ENCODE measurements at places on chromosomes 11 and 22.

GRCh38 chr11:70352100-70352499 is 46.2 kb upstream of the CTTN start:
- DNase-seq, result no peak

DNA sequence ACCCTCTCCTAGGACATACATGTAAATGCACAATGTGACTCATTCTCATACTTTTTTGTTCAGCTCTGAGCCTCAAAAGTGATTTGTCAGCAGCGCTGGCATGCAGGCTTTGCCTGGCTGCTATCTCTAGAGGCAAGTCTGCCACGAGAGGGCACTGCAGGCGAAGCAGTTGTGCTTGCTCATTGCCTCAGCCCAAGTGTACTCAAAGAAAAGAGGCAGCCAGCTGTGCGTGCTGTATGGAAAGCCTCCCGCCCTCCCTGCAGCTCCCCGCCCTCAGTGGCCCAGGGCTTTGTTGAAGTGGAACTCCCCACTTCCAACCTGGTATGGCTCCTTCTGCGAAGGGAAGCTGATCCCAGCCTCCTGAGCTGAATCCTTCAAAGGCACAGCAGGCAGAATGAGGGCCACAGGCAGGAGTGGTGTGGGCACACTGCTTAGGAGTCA is 16.3 kb downstream of the SDHAF2 start:
- peak; percentile 96 for DNase-seq

GRCh38 chr11:92907671-92908070 is 61.8 kb upstream of the MTNR1B start:
- DNase-seq, result no peak

DNA sequence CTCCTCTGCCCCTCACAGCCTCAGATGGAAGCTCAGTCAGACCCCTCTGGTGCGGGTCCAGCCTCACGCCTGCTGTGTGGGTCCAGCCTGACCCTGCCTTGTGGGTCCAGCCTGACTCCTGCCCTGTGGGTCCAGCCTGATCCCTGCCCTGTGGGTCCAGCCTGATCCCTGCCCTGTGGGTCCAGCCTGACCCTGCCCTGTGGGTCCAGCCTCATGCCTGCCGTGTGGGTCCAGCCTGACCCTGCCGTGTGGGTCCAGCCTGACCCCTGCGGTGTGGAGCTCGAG is 445.3 kb downstream of the BRD1 start:
- no peak for DNase-seq

GRCh38 chr11:5684036-5684645 is 733 bp downstream of the TRIM5 start:
- DNase-seq, result peak; percentile 10

GRCh38 chr22:40345815-40346184 is 500 bp upstream of the ADSL start:
- DNase-seq, result peak; percentile 39

DNA sequence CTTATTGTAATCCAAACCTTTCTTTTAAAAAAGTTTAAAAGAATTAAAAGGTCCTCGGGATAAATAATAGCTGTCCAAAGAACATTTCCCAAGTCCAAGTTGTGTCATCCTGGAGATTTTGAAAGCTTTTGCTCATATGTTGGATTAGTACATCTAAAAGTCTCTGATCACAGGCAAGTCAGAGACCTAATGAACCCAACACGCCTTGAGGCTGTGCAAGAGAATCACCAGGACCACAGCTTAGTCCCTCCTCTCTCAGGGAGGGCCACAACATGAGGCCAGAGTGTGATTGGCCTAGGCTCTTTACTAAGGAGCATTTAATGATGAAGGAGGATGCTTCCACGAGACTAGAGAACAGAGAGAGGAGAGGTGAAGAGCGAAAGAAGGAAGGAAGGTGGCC is 98.7 kb upstream of the OR5AK2 start:
- no peak for DNase-seq

DNA sequence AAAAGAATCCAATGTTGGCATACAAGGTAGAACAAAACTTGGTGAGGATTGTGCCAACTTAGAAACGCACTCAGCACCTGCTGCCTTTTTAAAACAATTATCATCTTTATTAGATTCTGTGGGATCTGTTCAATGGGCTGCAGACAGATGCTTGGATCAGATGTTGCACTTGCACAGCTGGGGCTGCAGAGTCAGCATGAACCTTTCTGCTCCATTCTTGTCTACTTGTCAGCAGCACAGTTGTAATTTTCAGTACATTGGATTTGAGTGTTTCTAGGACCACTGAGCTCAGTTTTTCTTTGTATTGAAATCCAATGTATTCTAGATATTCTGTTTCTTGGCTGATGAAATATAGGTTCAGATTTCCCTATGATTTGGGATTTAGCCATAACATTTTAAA is 164.5 kb downstream of the LUZP2 start:
- no peak for DNase-seq

DNA sequence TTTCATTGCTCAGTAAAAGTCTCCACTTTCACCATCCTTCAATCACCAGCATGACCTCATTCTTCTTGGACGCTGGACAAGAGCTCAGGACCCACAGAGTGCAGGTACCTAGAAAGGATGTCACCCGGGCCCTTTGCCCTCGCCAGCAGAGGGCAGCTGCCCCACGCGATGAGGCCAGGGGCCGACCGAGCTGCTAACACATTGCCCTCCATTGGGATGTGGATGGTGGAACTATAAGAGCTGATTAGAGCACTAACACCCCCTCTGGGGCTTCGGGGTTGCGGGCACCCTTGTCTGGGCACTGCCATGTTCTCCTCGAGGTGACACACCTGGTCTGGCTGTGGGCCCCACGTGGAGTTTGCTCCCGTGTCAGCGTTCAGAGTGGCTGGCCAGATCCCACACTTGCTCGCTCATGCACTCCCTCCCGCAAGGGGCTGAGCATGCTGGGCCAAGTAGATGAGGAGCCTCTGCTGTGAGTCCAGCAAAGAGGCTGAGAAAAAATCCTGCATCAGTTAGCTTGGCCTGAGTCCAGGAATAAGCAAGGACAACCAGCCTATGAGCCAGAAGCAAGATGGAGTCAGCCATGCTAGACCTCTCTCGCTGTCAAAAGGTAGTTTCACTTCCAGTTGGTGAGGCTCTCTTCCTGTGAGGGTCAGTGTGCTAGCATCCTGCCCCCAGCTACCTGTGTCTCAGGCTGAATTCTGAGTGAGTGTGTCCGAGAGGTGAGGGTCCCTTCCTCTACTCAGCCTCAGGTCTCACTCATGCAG is 9.8 kb downstream of the KRTAP5-6 start:
- peak; percentile 3 for DNase-seq

DNA sequence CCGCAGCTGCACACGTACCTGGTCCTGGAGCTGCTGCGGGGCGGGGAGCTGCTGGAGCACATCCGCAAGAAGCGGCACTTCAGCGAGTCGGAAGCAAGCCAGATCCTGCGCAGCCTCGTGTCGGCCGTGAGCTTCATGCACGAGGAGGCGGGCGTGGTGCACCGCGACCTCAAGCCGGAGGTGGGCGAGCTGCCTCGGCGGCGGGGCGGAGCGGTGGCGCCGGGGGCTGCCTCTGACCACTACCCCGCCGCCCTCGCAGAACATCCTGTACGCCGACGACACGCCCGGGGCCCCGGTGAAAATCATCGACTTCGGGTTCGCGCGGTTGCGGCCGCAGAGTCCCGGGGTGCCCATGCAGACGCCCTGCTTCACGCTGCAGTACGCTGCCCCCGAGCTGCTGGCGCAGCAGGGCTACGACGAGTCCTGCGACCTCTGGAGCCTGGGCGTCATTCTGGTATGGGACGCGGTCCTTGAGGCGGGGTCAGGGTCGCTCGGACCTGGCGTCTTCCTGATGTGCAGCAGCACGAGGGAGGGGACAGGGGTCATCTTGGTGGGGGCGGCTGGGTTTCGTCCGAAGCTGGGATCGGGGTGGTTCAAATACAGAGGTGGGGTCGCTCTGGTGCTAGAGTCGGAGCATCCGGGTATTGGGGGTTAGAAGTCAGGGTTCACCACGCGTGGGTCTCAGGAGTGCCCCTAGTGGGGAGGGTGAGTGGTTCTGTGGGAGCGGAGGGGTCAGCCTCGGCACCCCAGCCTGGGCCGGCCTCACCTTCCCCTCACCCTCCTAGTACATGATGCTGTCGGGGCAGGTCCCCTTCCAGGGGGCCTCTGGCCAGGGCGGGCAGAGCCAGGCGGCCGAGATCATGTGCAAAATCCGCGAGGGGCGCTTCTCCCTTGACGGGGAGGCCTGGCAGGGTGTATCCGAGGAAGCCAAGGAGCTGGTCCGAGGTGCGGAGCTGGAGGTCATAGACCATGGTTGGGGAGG is 10.8 kb downstream of the RPS6KA4 start:
- DNase-seq, result no peak

GRCh38 chr11:12198251-12199222 is 88.1 kb downstream of the MICAL2 start:
- DNase-seq, result no peak

DNA sequence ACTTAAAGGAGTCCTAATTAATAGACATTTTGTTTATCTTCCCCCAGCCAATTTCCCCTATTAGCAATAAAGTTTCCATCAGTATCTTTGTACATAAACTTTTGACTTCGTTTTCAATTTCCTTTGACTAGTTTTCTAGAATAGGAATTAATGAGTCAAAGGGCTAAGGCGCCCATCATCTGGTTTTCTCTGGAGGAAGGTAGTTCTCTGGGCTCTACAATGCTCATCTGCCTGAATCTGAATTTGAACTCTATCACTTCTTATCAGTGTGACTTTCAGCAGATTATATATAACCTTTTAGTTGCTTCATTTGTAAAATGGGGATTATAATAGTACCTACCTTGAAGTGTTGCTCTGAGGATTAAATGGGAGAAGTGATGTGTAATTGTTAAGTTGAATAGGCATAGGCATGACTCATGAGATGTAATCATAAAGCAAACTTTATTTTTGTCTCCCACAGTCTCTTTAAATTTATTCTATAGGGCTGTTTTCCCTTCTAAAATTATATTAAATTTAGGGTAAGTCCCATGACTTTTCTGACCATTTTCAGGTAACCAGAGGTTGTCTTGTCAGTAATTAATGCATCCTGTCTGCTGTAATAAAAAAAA is 5.8 kb upstream of the TUB start:
- no peak for DNase-seq

GRCh38 chr11:76523147-76523546 is 78.3 kb downstream of the EMSY start:
- DNase-seq, result no peak

- no peak for DNase-seq
Measured at GRCh38 chr22:44172370-44173108, 8.2 kb upstream of the PARVG start.

DNA sequence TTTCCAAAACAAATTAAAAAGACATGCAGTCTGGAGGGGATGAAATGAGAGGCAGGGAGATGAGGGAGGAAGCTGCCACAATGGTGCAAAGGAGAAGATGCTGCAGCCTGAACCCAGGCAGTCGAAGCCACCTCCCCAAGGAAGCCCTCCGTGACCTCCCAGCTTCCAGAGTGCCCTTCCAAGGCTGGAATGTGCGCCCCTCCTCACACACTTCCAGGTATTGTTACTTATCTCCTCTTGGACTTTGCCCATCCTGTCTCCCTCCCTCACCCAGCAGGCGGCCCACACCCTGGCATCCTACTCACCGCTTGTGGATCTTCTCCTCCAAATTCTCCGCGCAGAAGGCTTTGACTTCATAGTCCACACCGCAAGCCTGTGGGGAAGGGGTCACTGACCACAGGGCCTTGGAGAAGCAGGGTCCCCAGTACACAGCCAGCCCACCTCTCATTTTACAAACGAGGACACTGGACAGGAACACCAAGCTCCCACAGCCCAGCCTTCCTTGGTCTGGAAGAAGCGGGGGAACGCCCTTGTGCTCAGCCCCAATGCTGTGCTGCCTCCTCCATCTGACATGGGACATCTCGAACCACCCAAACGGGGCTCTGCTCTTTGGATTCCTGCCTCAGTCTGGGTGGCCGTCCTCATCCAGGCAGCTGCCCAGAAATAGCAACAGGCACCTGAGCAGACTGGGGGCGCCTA is 40.3 kb downstream of the TPBGL start:
- DNase-seq, result no peak

GRCh38 chr11:132844956-132845696 is 687.2 kb downstream of the OPCML start:
- DNase-seq, result peak; percentile 76

DNA sequence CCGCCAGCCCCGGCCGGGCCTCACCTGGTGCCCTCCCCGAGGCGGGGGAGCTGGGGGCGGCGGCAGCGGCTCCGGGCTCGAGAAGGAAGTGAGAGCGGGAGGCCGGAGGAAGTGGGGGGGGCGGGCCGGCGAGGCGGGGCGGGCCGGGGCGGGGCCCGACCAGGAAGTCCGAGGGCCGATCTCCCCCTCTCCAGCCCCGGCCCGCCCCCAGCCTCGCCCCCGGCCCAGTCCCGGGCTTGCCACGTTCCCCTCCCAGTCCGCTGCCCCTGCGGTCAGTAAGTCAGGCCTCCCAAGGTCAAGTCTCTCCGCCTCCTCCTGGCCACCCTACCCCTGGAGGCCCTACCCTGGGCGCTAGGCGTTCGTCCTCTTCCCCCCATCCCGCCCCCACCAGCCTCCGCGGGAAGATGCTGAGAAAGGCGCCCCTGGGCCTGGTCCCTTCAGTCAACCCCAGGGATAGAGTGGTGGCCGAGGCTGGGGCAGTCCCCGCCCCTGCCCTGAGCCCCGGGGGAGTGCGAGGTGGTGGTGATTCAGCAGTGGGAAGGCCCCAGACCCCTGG is at the start of gene RHOG:
TSS of gene RHOG (minus strand) at position 90 of the 556 bp plus-strand sequence. CDS start 12,821 bp downstream, outside the sequence.
- DNase-seq, result no peak

GRCh38 chr11:33542921-33543320 is 157.7 kb downstream of the C11orf91 start:
- peak; percentile 67 for DNase-seq

DNA sequence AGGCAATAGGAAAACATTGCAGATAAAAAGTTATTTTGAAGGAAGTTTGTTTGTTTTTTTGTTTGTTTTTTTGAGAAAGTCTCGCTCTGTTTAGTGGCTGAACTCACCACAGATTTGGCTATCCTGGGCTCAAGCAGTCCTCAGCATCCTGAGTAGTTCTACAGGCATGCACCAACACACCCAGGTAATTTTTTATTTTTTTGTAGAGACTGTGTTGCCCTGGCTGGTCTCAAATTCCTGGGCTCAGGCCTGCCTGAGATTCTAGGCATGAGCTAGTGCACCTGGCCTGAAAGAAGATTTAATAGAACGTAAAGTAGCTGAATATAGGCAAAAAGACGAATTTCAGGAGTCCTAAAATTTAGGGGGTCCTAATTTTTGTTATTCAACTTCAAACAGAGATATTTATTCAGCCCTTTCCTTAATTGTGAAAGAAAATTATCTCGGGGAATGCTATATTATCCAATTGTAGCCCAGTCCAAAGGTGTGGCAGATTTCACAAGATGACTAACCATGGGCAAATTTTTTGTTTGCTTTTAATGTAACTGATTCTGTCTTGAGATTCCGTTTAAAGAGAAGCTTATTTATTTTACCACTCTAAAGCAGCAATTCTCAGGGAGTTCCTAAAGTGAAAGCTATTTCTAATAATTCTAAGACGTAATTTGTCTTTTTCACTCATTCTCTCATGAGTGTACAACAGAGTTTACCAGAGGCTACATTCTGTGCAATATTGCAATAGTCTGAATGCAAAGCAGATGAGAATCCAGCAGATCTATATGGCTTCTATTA is 940 bp downstream of the IL18 start:
- DNase-seq, result no peak

- DNase-seq, result no peak
Measured at GRCh38 chr22:46081036-46081830, 69.1 kb upstream of the PPARA start.
